ENCODE measurements at places on chromosomes 1 and 21.

- DNase-seq, result no peak
Measured at GRCh38 chr1:178629252-178630154, 95.5 kb upstream of the RALGPS2 start.

DNA sequence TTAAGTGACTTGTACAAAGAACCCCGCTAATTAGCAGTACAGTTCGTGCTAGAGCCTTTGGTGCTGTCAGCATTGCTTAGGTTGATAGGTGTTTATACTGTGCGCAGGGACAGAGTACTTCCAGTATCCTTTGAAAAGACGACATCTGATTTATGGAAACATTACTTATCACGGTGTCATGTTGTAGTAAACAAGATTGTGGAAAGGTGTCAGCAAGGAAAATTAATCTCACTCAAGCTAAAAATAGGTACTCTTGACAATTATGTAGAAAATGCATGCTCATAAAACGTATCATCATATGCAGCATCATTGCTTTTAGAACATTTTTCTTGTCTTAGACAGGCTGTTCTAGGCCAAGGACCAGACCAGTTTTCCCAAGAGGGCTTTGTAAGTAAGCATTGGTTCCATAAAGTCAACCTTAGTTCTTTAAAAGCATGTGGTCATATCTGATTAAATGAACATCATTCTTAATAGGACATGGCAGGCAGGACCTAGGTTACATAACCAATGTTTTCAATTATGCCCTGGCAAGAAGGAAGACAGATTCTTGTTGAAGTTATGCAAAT lies 33.0 kb downstream of the SH3BGR start:
- DNase-seq, result no peak

DNA sequence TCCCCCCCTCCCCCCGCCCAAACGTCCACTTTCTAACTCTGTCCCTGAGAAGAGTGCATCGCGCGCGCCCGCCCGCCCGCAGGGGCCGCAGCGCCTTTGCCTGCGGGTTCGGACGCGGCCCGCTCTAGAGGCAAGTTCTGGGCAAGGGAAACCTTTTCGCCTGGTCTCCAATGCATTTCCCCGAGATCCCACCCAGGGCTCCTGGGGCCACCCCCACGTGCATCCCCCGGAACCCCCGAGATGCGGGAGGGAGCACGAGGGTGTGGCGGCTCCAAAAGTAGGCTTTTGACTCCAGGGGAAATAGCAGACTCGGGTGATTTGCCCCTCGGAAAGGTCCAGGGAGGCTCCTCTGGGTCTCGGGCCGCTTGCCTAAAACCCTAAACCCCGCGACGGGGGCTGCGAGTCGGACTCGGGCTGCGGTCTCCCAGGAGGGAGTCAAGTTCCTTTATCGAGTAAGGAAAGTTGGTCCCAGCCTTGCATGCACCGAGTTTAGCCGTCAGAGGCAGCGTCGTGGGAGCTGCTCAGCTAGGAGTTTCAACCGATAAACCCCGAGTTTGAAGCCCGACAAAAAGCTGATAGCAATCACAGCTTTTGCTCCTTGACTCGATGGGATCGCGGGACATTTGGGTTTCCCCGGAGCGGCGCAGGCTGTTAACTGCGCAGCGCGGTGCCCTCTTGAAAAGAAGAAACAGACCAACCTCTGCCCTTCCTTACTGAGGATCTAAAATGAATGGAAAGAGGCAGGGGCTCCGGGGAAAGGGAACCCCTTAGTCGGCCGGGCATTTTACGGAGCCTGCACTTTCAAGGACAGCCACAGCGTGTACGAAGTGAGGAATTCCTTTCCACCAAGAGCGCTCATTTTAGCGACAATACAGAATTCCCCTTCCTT lies 158.1 kb downstream of the RUNX1 start:
- peak; percentile 82 for DNase-seq

GRCh38 chr21:33937931-33938339 lies 22.3 kb upstream of the ATP5PO start:
- DNase-seq, result no peak

DNA sequence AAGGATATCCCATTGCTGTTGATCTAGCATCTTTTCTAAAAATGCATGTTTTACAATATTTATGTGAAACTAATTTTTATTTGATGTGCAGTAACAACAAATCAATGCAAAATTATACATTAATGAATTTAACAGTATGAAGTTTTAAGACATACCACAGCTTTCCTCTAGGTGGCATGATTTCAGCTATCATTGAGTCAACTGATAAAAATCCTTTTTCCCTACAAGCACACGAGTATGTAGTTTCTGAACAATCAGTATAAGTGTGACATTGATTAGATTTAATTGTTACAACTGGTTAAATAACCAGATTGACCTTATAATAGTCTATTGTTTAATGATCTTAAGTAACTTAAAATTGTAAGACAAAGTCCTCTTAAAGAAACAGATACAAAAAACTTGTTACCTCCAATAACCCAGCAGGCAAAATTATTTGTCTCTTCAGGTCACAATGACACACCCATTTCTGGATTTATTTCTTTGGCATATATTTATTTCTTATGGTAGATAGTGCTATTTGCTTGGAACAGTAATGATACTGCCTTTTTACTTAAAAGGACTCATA lies 5.8 kb upstream of the TGFB2 start:
- DNase-seq, result no peak

- no peak for DNase-seq
Measured at GRCh38 chr1:230682882-230683610, 30.9 kb downstream of the AGT start.

GRCh38 chr1:39542924-39543323 lies 33.7 kb downstream of the PABPC4 start:
- DNase-seq, result no peak

- no peak for DNase-seq
Measured at GRCh38 chr21:45792682-45793383, 149.3 kb downstream of the PCBP3 start.

- DNase-seq, result no peak
Measured at GRCh38 chr1:172826096-172826741, 167.3 kb downstream of the FASLG start.

GRCh38 chr1:179856296-179856695 lies 21.3 kb downstream of the TOR1AIP2 start:
- DNase-seq, result no peak

DNA sequence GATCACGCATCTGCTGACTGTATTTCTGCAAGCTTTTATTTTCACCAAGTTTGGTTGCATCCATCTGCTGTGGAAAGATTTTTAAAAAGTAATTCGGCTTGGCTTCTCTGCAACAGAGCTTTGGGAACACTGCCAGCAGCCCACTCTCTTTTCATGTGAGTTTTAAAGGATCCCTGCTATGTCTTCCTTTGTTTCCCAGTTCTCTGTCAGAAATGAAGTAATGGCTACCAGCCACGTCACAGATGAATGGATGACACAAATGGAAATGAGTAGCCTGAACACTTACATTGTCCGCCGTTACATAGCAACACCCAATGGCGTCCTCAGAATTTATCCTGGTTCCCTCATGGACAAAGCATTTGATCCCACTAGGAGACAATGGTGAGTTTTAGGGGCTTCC lies 80.6 kb upstream of the RAVER2 start:
- DNase-seq, result peak; percentile 35

DNA sequence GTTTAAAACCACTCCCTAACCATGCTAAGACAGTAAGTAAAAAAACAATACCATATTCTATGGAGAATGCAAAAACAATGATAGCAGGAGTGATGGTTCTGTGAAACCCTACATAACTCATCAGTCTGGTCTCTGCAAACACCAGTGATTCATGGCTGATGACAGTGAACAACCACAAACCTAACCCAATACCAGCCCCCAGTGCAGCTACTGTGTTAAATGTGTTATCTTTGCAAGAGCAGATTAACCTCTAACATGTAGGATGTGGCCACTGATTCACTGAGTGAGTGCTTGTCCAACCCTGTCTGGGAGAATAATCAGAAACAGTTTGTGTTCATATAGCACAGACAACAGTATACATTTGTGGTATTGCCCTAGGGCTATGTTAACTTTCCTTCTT lies 100.2 kb upstream of the COG2 start:
- DNase-seq, result no peak

DNA sequence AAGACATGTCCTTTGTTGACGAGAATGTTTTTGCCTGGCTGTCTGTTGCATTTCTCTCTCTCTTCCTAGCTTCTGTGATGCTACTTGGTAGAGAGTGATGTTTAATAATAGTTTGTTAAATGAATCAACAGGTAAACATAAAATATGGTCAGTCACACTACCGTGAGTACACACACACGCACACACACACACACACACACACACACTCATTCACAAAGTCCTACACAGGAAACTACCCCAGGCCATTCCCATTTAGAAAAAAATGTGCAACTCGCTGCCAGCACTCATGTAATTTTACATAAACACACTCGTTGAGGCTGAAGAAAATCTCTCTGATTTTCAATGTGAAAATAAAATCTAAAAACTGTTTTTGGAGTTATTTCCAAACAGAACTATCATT lies 38.7 kb downstream of the RUNX1 start:
- DNase-seq, result no peak

DNA sequence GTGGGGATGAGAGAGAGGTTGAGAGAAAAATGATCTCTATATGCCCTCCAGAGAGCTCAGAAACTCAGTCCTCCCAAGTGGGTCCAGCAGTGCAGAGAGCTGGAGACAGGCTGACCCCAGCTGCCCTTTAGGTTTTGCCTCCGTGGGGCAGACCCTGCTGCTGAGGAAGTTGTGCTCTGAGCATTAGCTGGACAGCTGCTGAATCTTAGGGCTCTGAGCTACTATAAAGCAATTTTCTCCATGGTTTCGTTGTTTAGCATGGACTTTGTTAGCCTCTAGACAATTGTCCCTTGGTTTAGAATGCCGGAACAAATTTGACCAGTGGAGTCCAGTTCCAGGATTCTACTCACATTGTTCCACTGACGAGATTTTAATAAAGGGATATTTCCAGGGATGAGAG lies 22.1 kb downstream of the BATF3 start:
- DNase-seq, result no peak

- DNase-seq, result no peak
Measured at GRCh38 chr1:200299571-200299970, 110.3 kb downstream of the ZNF281 start.

GRCh38 chr1:3003941-3004270 lies 17.4 kb upstream of the ACTRT2 start:
- peak; percentile 27 for DNase-seq

DNA sequence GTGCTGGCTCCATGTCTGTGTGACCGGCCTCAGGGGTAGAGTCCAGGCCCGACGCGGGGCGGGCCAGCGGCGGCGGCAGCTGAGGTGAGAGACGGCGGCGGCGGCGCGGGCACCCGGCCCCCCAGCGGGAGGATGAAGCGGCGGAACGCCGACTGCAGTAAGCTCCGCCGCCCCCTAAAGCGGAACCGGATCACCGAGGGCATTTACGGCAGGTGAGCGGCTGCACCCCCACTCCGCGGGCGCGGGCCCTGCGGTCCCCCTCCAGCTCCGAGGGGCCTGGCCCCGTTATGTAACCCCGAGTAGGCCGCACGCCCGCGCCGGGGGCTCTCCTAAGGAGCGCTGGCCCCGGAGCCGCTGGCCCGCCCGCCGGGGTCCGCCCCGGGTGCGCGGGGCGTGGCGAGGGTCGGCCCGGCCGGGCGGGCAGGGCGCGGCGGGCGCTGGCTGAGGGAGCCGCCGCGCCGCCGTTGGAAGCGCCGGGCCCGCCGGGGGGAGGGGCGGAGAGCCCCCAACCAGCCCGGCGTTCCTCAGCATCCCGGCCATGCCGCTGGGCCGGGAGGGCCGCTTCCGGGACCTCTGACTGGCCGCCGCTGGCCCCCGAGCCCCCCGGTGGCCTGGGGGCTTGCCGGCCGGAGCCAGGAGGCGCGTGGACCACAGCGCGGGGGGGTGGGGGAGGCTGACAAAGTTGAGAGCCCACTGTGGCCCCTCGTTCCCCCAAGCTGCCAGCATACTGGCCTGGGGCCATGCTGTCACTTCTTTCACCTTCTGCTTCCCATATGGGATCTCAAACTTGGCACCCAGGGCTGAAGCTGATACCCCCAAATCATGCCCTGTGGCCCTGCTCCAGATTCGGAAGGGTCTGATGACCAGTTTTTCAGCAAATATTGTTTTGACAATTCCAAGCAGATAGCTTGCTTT lies 527 bp downstream of the MACO1 start:
- DNase-seq, result peak; percentile 94

DNA sequence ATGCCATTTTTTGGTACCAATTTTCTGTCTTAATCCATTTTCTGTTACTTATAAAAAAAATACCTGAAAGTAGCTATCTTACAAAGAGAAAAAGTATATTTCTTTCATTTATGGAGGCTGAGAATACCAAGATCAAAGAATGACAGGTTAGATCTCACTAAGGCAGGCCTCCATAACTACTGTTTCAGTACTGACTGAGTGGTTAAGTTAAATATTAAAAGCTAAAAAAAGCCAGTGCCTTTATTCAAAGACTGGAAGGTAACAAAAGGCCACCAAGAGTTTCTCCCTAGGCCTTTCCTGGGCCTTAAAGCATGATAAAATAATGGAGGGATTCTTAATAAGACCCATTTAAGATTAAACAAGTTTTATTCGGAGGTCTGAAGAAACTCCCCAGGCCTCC lies 687.7 kb upstream of the ADGRL4 start:
- DNase-seq, result no peak

DNA sequence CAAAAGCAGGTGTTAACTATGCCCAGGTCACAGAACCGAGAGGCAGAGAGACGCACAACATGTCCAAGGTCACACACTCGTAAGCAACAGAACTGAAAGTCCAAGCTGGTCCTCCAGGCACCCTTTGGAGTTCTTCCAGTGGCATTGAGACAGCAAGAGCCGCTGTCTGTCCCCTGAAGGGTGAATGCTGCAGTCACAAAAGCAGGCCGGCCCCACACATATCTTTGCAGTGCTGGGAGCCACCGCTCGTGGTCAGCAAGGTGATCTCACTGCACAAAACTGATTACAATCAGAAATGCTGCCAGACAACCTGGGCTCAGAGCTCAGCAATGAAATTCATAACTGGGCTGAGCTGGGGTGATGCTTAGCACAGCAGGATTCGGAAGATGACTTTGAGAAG lies 47.4 kb upstream of the RAB4A start:
- no peak for DNase-seq

DNA sequence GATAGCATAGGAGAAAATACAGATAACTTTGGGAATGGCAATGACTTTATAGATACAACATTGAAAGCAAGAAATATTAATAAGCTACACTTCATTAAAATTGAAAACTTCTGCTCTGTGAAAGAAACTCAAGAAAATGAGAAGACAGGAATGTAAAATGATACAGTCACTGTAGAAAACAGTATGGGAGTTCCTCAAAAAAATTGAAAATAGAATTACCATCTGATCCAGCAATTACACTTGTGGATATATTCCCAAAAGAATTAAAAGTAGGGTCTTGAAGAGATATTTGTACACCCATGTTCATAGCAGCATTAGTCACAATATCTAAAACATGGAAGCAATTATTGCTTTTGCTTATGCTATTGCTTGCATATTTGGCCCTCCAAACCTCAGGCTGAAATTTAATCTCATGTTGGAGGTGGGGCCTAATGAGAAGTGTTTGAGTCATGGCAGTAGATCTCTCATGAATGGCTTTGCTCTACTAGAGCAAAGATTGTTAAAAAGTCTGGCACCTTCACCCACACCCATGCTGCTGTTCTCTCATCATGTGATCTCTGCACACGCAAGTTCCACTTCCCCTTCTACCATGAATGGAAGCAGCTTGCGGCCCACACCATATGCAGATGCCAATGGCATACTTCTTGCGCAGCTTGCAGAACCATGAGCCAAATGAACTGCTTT lies 15.3 kb upstream of the AHCYL1 start:
- DNase-seq, result no peak
